ENCODE measurements at places on chromosomes 16 and 17.

- DNase-seq: no peak
Observed at GRCh38 chr16:12293017-12293618, 316.6 kb downstream of the SNX29 start.

- no peak for DNase-seq
Observed at GRCh38 chr16:1100084-1100800, 4.2 kb upstream of the C1QTNF8 start.

DNA sequence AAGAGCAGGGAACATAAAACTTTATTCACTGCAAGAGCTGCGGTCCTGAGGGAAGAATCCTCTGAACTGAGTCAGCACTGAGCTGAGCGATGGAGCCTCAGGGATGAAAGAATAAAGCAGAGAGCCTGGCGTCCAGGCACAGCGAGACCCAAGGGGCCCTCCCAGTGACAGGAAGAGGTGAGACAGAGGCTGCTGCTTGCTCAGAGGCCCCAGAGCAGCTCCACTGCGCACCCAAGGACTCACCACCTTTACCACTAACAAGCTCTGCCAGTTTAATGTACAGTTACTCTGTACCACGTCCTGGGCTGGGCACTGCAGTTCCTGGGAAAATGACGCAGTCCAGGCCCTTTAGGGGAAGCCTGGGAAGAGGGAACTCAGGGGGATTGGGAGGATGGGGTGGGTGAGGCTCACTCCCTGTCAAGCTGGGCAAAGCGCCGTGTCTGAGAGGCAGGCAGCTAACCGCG lies 5.6 kb downstream of the GFAP start:
- no peak for DNase-seq

DNA sequence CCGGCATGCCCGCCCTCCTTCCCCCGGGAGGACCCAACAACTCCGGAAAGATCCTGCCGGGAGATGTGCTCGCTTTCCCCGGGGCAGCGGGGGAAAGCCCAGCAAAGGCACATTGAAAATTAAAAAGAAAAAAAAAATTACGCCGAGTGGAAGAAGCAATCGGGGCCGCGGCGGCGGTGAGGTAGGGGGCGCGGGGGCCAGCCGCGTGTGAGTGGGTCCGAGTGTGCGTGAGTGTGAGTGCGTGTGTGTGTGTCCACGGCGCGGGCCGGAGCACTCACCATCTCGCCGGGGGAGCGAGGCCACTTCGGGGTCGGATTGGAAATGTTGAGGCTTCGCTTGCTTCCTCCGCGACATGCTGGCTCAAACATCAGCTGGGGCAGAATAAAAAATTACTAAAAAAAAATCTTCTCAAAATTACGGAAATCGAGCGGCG lies at the start of gene SALL1:
TSS of gene SALL1 (minus strand) at position 383 of the 433 bp plus-strand sequence. CDS start at position 354, 29 bp downstream.
- no peak for DNase-seq

- no peak for DNase-seq
Observed at GRCh38 chr17:12673788-12674187, 8.1 kb downstream of the MYOCD start.
